ENCODE measurements at places on chromosomes 5 and 9.

DNA sequence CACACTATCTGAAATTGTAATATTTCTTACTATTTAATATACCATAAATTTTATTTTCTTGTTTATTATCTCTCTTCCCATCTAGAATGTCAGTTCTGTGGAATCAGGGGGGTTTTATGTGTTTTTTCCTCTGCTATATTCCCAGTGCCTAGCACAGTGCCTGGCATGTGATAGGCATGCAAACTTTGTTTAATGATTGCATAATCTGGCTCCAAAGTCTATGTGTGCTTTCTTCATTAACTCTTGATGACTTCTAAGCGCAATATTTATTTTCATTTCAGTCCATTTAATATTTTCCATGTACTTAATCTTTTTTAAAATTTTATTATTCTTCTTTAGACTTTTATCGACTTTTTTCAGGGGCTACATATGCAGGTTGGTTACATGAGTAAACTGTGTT lies 60.4 kb upstream of the CDK5RAP2 start:
- DNase-seq: no peak

- DNase-seq: no peak
These were observed 230.6 kb upstream of the CD180 start for GRCh38 chr5:67426961-67427849.

DNA sequence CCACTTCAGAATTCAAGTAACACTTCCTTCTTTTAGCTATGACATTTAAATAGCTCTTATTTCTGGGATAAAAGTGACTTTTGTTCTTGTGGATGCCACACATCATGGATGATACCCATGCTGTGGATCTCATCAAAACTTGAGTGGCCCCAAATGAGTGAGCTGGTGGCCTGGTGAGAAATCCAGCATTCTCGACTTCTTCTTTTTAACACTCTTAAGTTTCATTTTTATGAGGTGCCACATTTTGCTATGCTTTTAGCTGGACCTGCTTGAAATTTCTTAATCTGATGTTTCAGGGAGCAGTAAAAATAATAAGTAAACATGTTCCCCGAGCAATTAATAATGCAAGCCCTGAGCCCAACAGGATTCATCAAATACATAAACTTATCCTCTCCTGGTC lies 384.8 kb upstream of the MEF2C start:
- no peak for DNase-seq

DNA sequence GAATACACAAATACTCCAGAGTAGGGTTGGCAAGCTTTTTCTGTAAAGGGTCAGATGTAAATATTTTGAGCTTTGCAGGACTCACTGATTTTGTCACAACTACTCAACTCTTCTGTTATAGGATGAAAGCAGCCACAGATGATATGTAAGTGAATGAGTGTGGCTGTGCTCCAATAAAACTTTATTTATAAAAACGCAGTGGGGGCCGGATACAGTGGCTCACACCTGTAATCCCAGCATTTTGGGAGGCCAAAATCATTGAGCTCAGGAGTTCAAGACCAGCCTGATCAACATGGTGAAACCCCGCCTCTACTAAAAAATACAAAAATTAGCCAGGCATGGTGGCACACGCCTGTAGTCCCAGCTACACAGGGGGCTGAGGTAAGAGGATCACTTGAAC lies 69.1 kb downstream of the FBXW11 start:
- DNase-seq: no peak

DNA sequence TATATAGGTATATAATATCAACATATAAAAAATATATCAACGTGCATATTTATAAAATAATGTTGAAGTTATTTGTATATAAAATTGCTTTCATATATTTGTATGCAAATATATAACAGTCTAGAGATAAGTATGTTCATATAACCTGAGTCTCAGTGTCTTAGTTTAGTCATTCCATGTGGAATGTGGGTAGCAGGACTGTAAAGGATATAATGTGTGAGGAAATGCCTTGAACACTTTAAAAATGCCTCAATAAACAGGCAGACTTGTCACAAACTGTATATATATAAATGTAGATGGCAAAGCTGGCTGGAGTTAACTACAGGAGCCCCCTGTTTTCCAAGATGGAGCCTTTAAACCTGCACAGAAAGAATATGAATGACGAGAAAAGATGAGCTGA lies 48.4 kb downstream of the CCDC125 start:
- DNase-seq: no peak

DNA sequence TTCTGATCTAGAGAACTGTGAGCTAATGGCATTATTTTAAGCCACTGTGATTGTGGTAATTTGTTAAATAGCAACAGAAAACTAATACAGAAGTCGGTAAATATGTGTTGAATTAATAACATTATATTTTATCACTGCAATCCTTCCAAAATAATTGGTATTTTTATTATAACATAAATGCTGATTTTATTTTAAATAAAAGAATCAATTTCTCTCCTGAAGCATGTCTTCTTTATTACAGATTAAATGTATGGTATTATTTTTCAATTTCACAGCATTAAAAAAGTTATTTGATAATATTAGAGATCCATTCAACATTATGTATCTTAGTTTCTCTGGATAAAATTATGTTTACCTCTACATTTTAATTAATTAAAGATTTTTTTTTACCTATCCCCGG lies 165.5 kb upstream of the EDIL3 start:
- no peak for DNase-seq

GRCh38 chr5:61280205-61280604 lies 51.9 kb upstream of the ZSWIM6 start:
- DNase-seq: no peak

GRCh38 chr9:3962496-3962895 lies 337.4 kb downstream of the GLIS3 start:
- no peak for DNase-seq

DNA sequence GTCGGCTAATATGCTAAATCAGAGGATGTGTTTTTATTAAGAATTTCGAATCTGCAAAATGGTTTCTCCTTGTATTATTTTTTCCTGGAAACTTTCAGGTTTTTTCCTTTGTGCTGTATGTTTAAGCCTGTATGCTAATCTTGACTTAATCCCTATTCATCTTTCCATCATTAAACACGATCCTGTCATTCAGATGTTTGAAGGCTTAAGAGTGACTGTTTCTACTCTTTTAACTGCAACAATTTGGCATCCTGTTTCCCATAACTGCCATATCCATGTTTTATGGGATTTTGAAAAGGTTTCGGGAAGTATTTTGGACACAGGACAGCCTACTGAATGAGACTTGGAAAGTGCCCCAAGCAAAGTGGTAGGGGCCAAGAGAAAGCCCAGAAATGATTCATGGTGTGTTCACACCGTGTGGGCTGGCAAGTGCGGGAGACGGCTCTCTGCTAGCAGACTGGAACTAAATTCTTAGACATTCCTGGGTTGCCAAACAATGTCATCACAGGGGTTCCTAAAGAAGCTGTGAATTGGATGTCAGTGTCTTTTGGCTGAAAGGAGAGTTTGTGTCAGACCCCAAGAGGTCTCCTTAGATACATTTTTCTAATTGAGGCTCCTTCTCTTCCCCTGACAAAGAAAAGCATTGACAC lies 125.4 kb upstream of the ADAMTS16 start:
- no peak for DNase-seq

GRCh38 chr5:17439956-17440355 lies 58.1 kb upstream of the TAF11L2 start:
- DNase-seq: no peak

DNA sequence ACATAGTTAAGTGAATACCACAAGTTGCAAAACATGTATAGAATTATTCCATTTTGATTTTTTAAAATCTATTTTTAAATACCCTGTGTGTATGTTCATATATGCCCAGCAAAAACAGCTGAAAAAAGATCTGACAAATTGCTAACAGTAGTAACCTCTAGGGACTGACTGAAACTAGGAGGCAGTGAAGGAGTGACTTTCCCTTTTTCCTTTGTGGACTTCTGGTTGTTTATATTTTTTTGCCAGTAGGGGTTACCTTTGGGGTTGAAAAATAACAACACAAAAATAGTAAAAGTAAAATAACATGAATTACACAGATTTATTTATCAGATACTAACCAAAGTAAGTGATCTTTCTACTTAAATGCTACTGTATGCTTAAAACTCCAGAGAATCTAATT lies 2.9 kb downstream of the MEGF9 start:
- no peak for DNase-seq

DNA sequence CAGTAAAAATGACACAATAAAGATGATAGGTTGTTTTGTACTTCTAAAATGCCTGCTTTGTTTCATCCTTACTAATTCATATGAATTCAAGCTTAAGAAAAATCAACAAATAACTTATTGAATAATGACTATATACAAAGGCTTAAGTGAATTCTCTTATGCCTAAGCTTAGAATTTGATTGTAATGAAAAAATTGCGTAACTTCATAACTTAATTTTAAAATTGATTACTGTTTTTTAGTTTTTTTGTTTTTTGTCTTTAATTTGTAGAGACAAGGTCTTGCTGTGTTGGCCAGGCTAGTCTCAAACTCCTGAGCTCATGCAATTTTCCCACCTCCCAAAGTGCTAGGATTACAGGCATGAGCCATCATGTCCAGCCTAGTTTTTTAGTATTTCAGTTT lies 391.9 kb downstream of the ARRDC3 start:
- no peak for DNase-seq

GRCh38 chr9:120643061-120643460 lies 63.1 kb upstream of the CDK5RAP2 start:
- DNase-seq: no peak

DNA sequence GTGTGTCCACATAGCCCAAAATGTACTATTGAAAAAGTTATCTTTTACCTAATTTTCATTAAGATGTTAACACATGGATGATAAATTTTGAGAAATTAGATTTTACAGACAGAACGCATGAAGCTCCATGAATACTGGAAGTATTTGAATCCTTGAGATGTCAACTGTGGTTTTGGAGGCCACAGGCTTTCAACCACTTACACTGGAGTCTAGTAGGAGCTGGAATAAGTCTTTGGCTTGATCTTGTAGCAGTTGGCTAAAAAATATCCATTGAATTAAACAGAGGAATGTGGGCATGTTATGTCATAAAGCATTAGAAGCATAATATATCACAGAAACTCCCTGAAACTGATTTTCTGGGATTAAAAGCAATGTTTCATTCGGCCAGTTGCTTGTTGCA lies 52.9 kb downstream of the CAMK4 start:
- DNase-seq: no peak

DNA sequence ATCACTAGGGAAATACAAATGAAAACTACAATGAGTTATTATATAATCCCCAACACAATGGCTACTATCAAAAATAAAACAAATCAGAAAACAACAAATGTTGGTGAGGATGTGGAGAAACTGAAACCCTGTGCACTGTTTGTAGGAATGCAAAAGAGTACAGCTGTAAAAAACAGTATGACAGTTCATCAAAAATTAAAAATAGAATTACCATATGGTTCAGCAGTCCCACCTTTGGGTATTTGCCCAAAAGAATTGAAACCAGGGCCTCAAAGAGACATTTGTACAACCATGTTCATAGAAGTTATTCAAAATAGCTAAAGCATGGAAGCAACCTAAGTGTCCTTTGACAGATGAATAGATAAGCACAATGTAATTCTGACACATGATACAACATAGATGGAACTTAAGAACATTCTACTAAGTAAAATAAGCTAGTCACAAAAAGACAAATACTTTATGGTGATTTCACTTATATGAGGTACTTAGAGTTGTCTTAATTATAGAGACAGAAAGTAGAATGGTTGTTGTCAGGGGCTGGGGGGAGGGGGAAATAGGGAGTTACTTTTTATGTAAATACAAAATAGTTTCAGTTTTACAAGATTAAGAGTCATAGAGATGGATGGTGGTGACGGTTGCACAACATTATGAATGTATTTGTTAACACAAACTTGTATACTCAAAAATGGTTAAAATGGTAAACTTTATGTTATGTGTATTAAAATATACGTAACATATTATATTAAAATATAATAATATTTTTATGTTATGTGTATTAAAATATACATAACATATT lies 102.8 kb downstream of the KCTD16 start:
- no peak for DNase-seq

DNA sequence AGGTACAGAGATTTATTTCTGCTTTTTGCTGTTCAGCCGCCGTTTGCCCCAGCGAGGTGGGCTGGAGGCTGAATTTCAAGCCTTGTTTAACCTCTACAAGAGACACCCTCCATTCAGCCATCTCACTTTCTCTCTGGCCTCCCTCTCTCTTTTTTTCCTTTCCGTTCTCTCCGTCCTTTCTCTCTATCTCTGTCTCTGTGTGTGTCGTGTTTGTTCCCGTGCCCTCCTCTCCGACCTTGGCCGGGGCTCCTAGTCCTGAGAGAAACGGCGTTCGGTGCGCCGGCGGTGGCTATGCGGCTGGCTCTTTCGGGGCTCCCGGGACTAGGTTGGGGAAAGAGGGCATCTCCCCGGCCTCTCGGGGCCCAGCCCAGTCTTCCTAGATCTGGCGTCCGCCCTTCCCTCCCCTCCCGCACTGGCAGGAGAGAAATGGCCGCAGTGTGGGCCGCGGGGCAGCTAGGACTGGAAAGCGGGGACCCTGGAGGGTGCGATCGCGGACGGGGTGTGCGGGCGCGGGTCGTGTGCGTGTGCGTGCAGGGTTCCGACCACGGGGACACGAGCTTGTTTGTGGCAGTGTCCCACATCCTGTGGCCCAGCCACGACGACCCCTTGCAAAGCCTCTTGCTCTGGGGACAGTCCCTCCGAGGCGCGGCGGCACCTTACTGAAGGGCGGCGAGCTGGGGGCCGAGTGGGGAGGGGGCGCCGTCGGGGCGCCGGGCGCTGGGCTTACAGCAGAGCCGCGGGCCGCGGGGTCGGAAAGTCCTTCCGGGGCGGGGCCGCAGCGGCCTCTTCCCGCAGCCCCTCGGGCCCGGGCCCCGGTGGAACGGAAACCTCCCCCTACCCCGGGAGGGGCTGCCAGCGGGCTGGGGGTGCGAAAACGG lies 5.7 kb downstream of the LHX2 start:
- no peak for DNase-seq

- DNase-seq: no peak
These were observed 139.3 kb downstream of the ZSWIM6 start for GRCh38 chr5:61471352-61471751.

DNA sequence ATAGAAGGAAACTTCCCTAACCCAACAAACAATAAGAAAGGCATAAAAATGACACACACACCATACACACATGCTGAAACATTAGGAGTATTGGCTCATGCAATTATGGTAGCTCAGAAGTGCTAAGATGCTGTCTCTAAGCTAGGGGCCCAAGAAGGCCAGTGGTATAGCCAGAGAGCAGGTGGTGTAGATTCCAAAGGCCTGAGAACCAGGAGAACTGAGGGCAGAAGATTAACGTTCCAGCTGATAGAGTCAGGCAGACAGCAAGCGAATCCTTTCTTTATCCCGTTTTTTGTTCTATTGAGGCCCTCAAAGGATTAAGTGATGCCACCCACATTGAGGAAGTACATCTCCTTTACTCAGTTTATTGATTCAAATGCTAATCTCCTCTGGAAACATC lies 262.9 kb downstream of the EPB41L4A start:
- DNase-seq: no peak

All from cortex of kidney (tissue), 1 donor.